T-helper 17 cell (primary cell): ENCODE measurements at places on chromosomes 11 and 22.

- no peak for DNase-seq
These were observed 134.5 kb downstream of the PLEKHA7 start for GRCh38 chr11:16879690-16880089.

DNA sequence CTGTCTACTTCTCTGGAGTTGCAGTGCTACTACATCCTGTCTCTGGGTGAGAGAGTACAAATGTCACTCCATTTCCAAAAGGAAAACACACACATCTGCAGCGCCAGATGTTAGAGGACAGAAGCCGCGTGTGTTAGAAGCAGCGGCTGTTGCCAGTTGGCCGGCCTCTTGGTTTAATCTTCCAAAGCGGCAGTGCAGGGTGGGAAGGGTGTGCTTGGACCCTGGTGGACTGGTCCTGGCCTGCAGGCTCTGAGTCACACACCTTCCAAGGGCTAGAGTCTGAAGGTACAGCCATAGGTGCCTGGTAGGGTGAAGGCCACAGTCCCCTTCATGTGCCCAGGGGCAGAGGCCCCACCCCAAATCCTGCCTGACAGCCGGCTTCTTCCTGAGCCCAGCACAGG is 99.8 kb downstream of the CTTN start:
- no peak for DNase-seq

DNA sequence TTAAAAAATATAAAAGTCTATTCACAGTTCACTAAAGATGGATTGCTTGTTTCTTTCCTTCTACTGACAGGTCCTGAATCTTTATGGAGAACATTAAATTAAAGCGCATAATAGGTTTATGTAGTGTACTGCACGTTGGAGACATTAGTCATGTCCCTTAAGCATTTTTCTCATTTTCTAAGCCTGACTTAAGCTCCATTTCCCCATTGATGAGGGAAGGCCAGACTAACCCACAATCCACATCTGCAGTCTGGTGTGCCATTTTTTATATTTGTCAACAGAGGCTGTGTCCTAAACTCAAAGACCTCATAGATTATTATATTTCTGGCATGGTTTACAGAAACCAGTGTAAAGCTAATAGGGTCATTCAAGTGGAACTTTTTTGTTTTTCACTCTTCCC is 39.9 kb downstream of the CADM1 start:
- DNase-seq = no peak

DNA sequence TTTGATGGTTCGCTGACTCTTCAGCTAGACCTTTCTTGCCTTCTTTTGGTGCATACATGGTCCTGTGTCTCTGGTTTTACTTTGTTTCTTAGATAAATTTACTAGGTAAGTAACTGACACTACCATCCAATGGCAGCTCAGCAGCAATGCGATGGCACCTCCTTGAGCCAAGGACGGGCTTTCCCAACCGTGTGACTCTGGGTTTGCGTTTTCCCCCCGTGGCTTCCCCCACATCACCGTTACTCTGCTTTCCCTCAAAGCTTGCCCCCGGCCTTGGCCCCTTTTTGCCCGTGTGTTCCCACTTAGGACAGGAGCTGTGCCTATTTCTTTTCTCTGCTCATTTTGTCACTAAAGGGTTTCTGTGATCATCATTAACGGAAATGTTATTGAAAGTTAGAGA is 41.5 kb downstream of the TBC1D22A start:
- no peak for DNase-seq

GRCh38 chr22:29380032-29380781 is 8.2 kb downstream of the AP1B1 start:
- DNase-seq = no peak

DNA sequence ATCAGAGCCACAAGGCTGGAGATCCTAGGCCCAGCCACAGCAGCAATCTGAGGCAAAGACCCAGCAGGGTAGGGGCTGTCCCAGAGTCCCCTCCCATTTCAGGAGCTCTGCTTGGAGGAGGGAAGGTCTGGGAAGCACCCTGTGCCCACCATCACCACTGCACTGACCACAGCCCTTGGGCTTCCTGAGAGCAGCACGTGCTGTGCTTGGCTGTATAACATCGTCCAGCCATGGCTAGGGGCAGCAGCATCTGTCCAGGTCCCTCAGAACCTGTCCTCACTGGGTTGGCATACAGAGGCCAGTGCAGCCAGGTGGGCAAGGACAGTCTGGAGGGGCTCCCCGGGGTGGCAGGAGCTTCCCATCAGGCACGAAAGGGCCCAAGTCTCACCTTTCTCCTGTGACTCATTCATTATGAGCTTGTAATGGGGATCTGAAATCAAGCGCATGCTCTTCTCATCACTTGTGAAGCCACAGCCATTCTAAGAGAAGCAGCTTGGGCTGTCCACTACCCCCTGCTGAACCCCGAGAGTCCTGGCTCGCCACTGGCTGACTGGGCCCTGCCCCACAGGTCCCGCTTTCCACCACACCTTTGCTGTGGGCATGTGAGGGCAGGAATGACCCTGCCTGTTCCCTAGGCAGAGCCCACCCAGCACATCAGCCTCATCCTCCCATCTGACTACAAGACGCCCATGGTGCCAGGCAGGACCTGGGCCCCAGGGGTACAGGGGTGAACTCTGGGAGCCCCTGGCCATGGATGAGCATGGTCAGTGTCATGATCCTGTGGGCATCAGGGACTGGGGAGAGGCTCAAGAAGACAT is 83.3 kb downstream of the MED15 start:
- no peak for DNase-seq

GRCh38 chr11:34239465-34240149 is 118.2 kb downstream of the ABTB2 start:
- no peak for DNase-seq

- no peak for DNase-seq
These were observed 483.5 kb downstream of the BRD1 start for GRCh38 chr22:49344161-49344560.

DNA sequence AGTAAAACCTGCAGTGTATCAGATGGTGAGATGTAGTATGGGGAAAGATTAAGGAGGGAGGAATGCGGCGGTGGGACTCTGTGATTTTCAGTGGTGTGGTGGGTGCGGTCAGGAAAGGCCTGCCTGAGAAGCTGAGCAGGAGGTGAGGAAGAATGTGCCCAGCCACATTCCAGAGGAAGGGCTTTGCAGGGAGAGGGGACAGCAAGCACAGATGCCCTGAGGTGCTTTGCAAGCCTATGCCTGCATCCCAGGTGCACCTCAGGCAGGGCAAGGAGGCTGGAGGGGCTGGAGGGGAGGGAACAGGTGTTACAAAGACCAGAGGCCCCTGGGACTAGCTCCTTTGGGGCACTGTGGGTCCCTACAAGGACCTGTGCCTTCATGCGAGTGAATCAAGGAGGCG is 42.1 kb downstream of the MYO7A start:
- no peak for DNase-seq

- DNase-seq = no peak
These were observed 13.3 kb downstream of the CREB3L1 start for GRCh38 chr11:46290598-46291309.

- no peak for DNase-seq
These were observed 709.4 kb upstream of the KIRREL3 start for GRCh38 chr11:127709960-127710359.

DNA sequence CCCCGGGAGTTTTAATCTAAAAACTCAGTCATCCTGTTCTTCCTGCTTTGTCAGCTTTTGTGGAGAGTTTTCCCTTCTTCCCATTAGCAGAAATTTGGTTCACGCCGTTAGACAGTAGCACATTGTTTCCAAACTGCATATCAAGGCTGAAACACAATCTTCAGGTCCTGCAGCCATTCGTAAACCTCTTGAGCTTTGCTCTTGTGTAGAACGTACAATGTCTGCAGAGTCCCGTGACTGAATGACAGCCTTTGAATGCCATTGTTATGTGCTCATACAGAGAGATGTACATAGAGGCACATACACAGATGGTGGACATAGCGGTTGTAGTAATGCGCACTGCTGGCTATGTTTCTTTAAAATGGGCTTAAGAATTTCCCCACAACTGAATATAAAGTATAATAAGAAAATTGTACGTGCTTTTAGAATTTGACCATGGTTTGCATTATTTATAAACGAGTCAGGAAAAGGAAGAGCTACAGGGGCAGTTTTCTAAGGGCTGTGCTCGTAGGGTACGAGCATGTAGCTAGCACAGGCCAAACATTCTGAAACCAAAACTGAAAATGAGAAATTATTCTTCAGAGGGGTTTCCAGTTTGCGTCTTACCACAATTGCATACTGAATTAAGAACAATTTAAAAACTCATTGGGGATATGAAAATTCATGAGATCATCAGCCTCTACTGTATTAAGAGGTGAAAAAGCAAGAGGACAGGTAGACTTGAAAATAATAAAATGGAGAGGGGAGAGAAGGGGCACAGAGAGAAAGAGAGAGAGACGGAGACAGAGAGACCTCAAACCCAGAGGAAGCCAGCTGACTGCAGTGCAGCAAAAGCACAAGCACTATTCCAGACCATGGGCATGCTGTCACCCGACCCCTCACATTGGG is 310.1 kb downstream of the CADM1 start:
- no peak for DNase-seq

GRCh38 chr22:31230871-31231621 is 18.9 kb downstream of the LIMK2 start:
- peak; percentile 34 for DNase-seq

DNA sequence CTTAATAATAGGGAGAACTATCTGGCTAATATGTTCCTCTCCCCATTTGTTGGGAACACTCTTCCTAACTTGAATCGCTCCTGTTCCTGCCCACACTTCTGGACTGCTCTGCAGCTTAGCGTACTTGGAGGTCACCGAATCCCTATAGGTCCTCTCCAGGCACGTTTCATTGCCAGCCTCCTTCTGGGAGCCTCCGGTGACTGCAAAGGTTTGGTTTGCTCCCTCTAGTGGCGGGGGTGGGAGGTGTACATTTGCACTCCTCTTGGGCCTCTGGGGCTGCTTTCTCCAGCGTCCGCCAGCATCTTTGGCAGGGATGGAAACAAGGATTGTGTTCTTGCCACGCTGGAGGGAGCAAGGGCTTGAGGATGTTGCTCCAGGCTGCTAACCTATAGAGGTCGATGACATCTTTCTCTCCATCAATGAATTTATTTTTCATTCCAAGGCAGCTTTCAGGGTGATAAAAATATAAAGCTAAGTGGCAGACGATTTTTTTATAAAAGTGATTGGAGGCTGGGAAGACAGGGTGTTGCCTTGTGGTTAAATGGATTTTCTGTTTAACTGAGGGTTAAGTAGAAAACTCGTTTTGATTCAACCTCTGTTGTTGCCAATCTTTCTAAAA is 48.7 kb downstream of the TSPAN18 start:
- DNase-seq = peak; percentile 25

DNA sequence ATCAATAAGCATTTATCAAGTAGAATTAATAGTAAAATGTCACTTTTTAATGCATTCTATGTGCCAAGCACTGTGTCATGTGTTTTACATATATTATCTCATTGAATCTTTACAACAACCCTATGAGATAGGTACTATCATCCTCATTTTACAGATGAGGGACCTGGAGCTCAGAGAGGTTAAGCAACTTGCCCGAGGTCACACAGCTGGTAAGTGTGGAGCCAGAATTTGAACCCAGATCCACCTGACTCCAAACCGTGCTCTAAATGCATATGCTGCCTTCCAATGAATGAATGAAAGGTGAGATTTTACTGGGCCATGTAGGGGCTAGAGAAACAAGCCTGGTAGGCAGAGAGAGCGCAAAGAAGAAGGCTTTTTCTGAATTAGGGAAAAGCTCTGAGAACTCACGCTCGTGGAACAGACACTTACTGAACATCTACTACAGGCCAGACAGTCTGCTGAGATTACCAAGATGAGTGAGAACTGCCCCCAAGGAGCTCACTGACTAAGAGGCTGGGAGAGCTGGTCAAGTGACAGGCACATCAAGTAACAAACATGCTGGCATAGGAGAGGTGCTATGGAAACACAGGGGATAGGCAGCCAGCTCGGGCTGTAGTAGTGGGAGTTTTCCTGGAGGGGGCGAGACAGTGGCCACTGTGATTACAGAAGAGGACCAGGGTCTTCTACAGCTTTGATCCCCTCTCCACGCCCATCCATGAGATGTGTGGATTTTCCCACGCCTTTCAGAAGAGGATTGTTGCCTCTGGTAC is 4.4 kb downstream of the ABCG4 start:
- DNase-seq = no peak

DNA sequence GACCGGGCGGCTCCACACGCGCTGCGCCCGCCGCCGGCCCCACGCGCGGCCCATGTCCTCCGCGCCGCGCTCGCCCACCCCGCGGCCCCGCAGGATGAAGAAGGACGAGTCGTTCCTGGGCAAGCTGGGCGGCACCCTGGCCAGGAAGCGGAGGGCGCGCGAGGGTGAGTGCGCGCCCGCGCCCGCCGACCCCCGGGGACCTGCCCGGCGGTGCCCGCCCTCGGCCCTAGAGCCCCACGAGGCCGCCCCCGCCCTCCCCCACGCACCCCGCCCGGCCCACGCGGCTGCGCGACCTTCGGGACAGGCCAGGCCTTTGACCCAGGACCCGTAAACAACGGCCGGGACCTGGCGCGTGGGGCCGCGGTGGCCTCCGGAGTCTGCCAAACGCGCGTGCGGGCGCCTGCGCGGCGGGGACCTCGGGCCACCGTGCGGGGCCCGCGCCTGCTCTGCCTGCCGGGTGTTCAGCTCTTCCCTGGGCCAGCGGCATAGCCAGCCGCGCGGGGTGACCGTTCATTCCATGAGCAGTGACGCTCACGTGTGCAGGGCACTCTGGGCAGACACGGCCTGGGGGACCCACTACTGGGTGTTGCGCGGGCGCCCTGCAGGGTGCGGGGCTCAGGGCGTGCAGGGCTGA is at the start of gene PARVB:
PARVB (plus strand) TSS at position 15 of the 634 bp plus-strand sequence; CDS start at position 53, 38 bp downstream.
- no peak for DNase-seq

DNA sequence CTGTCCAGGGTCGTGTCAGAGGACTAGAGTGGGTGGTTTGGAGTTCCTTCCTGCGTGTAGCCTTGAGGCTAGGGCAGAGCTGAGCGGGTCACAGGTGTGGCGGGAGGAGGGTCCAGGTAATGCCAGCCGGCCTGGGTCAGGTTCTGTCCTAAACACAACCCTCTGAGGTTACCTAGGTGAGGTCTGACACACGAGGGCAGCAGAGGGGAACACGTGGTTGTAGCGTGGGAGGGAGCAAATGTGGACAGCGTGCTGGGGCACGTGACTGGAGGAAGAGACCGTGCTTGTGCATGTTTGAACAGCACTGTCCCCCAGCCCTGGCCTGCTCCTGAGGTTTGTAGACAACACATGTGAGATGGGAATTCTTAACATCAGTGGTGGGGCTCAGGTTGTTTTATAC is 13.1 kb downstream of the MOV10L1 start:
- DNase-seq = no peak

DNA sequence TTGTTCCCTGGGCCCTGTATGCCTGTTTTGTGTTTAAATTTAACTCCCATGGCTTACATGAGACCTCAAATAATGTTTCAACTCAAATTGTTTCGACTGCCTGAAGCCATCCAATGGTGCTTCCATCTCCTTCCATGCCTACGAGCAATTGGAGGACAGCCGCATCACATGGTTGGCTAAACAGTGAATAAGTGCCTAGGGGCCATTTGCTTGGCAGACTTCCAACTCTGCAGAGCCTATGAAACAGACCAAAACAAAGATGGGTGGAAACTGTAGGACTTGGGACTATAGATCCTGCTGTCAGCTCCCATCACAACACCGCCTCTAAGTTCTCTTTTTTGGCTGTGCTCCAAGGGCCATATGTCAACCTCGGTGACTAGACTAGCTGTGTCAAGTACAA is 84.1 kb downstream of the PARVA start:
- no peak for DNase-seq

- DNase-seq = no peak
These were observed 347.9 kb downstream of the TTC28 start for GRCh38 chr22:28331695-28332094.
